ENCODE measurements at places on chromosomes 3 and 15.

GRCh38 chr3:102018551-102018950 is 169.2 kb downstream of the NFKBIZ start:
- no peak for DNase-seq

GRCh38 chr3:59023612-59024011 is 26.2 kb downstream of the CFAP20DC start:
- DNase-seq = no peak

- no peak for DNase-seq
Observed at GRCh38 chr3:187139895-187140253, 578 bp upstream of the RPL39L start.

- no peak for DNase-seq
Observed at GRCh38 chr3:120145542-120146285, 51.5 kb upstream of the GSK3B start.

- no peak for DNase-seq
Observed at GRCh38 chr3:139353920-139354556, 10.2 kb downstream of the MRPS22 start.

DNA sequence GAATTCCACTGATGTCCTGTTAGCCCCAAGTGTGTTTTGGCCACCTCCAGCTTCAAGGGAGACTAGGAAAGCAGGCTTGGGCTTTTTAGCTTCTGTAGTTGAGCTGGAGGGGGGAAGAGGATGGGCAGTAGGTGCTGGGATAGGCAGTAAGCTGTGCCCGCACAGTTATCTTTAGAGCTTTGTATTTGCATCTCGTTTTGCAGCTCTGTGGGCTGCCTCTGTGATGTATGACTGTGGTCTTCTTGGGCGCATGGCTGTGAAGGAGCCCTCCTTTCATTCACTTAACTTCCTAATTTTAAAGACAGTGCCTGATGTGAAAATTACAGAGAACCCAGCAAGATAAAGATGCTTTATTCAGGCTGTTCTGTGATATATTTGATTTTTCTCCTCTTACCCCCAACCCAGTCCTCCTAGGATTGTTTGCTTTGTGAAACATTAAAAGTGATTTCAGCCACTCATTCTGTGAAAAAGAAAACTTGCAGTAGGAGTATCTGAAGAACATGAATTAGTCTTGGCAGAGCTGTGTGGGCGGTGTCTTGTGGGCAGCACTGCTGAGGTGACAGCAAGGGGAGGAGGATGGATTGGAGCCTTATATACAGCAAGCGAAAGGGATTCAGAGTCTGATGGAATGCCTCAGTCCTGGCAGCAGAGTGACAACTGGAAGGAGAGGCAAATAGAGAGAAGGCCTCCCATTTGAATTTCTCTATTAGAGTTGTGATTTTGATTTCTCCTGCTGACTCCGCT is 74.3 kb downstream of the LARS2 start:
- no peak for DNase-seq

GRCh38 chr3:128339491-128340012 is 127.1 kb downstream of the DNAJB8 start:
- no peak for DNase-seq

DNA sequence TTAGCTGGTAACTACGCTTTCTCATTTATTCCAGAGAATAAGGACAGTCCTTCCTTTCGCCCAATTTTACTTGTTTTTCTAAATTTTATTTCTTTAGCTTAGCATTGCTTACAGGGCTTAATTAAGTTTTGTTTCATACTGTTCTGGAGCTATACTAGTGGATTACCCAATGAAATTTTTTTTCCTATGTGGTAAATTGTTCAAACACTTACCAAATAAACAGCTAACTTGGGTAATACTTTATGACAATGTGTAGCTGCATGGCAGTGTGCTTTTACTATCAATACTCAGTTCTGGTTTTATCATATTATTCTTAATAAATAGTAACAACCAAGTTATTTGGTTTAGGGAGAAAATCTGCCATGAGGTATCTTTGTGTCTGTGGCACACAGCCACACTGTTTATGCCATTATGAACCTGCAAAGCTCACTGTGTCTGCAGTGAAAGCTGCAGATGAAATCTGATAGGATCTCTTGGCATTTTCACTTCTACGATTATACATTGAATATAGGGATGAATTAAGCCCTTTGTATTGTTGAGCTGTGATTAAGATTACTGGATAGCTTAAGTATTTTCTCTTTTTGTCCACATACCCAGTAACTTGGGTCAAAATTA is 37.2 kb downstream of the UBE2E2 start:
- no peak for DNase-seq

DNA sequence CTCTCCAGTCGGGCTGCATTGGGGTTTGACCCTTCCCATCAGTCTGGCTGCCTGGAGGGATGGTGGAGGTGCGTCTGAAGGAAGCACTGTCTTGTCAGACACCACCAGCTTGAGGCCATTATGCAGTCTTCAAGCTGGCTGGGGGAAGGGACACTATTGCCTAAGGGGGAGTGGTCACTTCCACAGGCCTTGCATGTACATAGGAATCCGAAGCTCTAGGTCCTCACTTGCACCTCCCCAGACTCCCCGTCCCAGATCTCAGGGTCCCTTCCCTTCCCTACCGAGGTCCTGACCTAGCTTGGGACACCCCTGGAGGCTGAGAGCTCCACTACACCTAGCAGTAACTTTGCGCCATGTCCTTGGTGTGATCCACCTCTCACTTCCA is 48.6 kb upstream of the KLF13 start:
- no peak for DNase-seq

DNA sequence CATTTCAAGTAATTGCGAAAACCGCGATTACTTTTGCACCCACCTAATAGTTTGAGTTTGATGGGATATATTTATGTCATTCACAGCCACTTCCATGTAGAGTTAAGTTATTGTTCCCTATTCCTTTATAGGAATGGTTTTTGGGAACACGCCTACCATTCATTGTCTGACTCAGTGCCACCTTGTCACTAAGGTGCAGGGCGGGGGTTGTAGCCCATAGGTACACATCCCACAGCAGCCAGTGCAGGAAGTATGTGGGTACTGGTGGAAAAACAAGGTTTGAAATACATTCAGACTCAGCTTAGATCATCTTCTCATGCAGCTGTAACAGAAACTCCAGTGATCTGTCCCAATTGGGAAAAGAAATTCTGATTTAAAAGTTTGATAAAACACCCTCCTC is 48.2 kb upstream of the CFAP161 start:
- DNase-seq = no peak

DNA sequence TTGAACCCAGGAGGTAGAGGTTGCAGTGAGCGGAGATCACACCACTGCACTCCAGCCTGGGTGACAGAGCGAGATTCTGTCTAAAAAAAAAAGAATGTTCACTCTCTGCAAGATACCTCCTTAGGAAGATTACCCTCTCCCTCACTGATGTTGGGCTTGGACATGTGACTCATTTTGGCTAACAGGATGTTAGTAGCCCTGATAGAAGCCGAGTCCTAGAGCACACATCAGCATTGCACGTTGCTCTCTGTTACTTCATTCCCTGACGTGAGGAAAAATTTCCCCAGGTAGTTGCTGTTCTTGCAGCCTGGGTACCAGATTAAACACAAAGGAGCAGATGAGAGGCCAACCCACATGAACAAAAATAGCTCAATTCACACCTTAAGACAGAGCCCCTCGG is 78.1 kb upstream of the PRICKLE2 start:
- no peak for DNase-seq

GRCh38 chr3:51408813-51409212 is 17.7 kb downstream of the RBM15B start:
- no peak for DNase-seq

GRCh38 chr3:146322216-146322817 is 71.4 kb upstream of the PLSCR4 start:
- DNase-seq = no peak
